ENCODE measurements at places on chromosomes 5 and 9.
A peak's percentile ranks its signal among the peaks of the same experiment; 100 is the strongest.

DNA sequence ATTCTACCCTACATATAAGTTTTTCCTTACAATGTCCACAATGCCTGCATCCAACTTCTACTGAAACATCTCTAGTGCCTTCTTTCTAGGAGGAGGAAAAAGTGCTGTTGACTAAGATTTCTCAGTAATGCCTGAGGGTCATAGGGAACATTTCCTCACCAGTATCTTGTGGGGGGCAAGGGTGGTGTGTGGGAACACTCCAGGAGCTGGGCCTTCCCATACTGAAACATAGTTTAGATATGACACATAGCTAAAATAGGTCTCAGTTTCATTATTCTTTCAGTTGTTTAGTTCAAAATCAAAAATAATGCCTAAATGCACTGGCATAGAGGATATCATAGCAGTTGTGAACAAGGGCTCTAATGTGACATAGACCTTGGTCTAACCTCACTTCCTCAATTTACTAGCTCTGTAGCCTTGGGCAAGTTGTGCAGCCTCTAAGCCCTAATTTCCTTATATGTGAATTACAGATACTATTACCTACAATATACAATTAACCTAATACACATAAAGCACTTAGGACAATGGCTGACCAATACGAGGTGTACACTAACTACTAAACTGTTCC, 66.1 kb downstream of the HAPLN1 start:
- DNase-seq, result no peak

GRCh38 chr9:6399071-6399470, 13.9 kb upstream of the UHRF2 start:
- DNase-seq, result no peak

DNA sequence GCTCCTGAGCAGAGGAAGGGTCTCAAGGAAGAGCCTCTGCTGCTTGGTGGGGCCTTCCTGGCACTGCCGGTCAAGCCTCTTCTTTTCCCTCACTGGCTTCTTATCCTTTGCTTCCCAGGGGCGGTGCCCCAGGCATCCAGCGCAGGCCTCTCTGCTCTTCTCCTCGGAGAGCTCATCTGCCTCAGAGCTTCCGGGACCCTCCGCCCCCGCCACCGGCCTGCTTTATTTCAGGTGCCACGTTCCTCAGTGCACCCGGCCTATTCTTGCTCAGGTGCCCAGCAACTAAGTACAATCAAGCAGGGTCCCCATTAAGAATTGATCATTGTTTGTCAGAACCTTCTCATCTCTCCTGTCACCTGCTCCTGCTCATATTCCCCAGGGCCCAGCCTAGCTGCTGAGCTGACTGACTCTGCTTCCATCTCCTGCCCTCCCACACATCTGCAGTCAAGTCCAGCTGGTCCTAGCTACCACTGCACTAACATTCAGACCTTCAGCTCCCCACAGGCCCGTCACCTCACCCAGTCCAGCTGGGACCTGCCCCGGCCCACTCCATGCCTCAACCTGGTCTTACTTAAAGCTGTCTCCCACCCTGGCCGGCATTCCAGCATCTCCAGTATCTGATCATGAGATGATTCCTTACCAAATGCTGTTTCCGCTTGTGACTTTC, 114.3 kb upstream of the BOD1 start:
- no peak for DNase-seq

GRCh38 chr9:111679199-111679598, 17.8 kb downstream of the GNG10 start:
- no peak for DNase-seq

DNA sequence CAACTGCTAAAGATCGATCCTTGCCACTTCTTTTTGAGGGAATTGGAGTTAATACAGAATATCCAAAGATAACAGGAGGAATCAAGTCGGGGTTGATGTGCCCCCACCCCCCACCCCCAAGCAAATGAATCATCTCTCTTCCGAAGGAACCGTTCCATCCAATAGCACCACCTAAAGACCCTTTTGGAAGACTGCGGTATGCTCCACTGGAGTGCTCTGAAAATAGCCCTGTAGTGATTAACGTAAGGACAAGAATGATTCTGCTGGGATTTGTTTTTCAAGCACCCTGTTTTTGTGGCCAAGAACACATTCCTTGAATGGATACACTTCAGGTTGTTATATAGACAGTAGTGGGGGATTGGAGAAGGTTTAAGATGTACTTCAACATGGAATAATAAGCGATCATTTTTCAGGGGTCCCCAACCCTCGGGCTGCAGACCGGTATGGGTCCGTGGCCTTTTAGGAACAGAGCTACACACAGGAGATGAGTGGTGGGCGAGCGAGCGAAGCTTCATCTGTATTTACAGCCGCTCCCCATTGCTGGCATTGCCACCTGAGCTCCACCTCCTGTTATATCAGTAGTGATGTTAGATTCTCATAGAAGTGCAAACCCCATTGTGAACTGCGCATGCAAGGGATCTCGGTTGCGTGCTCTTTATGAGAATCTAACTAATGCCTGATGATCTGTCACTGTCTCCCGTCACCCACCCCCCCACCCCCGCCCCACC, 44.5 kb upstream of the TMEM252 start:
- no peak for DNase-seq

DNA sequence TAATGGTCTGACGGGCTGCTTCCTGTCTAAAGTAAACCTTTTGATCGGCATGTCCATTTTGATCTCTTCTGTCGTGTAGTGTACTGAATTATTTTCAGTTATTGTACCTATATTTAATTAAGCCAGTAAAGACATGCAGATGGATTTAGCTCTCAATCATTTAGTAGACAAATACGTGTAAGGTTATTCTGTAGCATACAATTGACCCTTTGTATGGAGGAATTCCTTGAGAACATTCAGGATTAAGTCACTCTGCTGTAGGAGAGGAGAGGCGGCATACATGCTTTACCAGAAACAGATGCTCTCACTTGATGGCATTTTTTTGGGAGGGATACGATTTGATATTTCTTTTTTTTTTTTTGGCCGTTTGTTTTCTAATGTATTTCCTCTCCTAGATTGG, 141.0 kb downstream of the PBX3 start:
- DNase-seq, result no peak

- peak; percentile 84 for DNase-seq
These were observed at the start of gene MCIDAS for GRCh38 chr5:55226934-55227663. Gene MCIDAS (minus strand): TSS chr5:55227315. CDS start chr5:55227138, 177 bp downstream.

GRCh38 chr5:38045446-38045845, 205.6 kb upstream of the GDNF start:
- DNase-seq, result no peak

- DNase-seq, result no peak
These were observed 104.4 kb downstream of the DENND1A start for GRCh38 chr9:123825342-123826060.

GRCh38 chr5:113524927-113525326, 11.4 kb downstream of the YTHDC2 start:
- no peak for DNase-seq

DNA sequence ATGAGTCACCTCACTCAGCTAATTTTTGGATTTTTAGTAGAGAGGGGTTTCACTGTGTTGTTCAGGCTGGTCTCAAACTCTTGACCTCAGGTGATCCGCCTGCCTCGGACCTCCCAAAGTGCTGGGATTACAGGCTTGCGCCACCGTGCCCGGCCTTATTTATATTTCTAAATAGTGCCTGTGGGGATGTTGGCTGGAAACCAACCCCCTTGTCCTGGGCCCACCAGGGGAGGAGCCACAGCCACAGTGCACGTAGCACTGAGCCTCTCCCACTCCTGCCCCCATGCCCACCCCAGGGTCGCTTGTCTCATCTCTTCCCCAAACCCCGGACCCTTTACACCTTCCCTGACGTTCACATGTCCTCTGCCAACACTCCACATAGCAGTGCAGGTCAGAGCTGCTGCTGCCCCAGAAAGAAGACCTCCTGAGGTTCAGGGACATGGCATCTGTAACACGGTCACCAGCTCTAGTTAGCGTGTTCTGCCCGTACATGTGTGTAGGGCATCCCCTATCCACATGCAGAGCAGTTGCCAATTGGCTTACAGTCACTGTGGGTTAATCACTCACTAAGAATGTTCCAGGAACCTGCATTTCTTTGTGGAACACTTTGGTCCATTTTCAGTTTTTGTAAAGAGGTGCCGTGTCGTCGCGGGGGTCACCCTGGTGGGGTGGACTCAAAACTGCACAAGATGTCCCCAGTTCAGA, 10.2 kb upstream of the MRPS2 start:
- DNase-seq, result no peak

DNA sequence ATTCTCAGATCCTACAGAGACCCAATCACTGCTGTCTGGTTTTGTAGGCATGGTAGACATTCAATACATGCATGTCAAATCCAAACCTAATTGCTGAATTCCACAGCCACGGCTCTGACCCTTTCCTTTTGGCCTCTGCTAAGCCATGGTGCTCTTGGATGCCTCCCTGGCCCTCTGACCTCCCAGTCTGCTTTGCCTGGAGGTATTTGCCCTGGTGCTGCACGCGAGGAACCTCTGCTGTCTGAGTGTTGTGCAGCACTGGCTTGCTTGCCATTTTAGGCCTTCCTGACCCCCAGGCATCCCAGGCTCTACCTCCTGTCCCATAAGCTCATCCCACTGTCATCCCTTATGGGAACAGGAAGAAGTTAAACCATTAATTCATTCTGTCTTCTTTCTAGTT, 60.9 kb downstream of the DOCK2 start:
- DNase-seq, result no peak

Data from activated CD8-positive, alpha-beta T cell treated with anti-CD3 and anti-CD28 coated beads for 36 hours (primary cell).